ENCODE measurements at places on chromosomes 16 and 17.
A peak's percentile ranks its signal among the peaks of the same experiment; 100 is the strongest.

DNA sequence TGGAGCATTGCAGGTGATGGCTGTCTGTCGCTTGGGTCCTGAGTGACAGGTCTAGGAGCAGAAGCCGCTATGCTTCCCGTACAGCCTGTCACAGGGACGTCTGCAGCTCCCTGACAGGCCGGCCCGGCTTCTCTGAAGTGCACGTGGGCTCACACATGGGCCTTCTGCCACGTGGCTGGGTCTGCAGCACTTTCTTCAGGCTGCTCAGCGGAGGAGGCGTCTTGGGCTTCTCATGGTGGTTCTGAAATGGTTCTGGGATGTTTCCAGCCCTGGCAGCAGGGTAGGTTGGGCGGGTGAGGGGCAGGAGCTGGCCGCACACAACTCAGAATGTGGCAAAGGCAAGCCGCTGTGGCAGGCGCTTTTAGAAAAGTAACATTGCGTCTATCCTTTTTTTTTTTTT is 80.3 kb upstream of the ZNF750 start:
- DNase-seq: no peak

DNA sequence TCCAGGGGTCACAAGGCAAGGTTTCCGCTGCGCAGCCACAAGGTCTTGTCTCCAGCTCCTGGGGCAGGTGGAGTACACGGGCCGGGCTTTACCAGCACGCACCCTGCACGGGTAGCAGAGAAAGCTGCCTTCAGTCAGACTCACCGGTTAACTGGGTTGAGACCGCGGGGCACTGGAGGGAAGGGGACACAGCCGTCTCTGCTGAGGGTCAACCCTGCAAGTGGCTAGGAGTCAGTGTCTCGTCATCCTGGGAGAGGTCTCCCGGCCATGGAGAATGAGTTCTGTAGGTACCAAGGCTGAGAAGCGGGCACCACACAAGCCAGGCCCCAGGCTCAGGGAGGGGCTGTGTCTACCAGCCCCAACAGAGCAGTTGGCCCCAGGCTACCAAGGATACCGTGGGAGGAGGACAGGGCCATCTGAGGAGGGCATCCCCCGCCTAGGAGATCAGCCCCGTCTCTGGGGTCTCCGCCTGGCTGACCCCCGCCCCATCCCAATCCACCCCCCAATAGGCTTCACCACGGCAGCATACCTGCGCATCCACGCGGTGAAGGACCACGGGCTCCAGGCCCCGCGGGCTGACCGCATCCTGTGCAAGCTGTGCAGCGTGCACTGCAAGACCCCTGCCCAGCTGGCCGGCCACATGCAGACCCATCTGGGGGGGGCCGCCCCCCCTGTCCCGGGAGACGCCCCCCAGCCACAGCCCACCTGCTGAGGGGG is 2.8 kb upstream of the PRRT2 start:
- peak; percentile 34 for DNase-seq

GRCh38 chr17:39173526-39174274 is 7.7 kb upstream of the ARL5C start:
- DNase-seq: no peak

GRCh38 chr17:44283344-44284023 is 15.5 kb upstream of the SLC4A1 start:
- no peak for DNase-seq

GRCh38 chr16:84687715-84688114 is 12.1 kb upstream of the USP10 start:
- no peak for DNase-seq

- DNase-seq: no peak
These were observed 4.9 kb downstream of the SDK2 start for GRCh38 chr17:73639322-73639721.

DNA sequence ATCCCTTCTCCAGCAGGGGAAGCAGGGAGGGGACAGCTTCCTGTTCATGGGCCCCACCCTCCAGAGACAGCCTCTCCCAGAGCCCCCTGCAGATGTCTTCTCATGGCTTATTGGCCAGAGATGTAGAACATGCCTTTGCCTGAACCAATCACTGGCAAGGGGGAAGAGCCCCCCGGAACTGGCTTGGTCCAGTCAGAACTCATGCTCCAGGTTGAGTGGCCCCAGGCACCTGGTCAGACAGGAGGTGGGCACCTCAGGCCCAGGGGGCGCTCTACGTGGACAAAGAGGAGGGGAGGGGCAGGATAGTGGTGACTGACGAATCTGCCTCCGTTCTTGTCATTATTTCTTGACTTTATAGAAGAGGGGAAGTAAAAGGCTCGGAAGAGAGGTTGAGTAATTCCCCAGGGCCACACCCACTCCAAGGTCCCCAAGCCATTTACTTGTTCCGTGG is 23.6 kb downstream of the RAB11FIP4 start:
- no peak for DNase-seq

DNA sequence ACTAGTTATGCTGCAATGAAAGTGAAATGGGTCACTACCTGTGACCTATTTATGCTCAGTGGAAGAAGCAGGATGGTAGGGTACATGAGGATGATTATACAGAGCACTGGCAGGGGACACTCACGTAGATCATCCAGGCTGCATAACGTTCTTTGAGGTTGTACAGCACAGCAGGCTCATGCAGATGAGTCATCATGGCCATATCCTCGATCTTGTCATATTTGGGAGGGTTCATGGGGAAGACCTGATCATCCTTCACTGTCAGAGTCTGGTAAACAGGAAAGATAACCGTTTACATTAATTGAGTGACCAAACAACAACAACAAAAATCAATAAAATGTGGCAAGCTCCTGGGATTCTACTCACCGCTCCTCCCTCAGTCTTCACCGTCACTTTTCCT is 2.1 kb downstream of the MYH2 start:
- DNase-seq: no peak

DNA sequence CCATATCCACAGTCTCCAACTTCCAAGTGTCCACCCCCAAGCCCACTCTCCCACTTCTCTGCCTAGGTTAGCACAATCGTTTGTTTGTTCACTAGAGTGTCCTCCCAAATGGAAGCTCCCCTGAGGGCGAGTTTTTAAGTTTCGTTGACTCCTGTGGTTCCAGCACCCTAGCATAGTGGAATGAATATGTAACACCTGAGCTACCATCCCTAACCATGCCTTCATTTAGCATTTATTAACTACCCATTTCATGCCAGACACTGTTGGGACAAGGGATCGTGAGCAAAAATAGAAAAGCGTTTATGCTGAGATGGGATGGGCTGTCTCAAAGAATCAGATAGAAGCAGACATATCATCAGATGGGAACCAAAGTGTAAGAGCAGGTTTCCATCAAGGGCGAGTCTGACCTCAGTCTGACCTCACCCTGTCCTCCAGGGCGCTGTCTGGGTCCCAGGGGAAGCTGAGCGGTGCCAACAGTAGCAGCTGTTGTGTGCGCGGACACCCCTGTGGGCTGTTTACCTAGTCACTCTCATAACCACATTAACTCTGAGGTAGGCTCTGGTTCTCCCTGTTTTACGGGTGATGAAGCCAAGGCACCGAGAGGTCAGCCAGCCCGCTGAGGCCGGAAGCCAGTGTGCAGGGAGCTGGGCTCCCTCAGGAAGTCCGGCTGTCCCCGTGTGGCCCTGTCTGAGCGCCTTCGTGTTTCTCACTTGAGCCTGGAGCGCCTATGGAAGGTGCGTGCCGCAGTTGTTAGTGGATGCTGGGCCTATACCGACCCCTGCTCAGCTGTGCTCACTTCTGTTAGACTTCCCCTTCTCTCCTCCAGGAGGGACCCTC is 6.2 kb downstream of the CNP start:
- peak; percentile 54 for DNase-seq

GRCh38 chr17:4333041-4333440 is 33.4 kb downstream of the UBE2G1 start:
- no peak for DNase-seq

GRCh38 chr17:6867849-6868248 is 36.3 kb upstream of the TEKT1 start:
- no peak for DNase-seq

GRCh38 chr17:69874175-69874670 is 200.8 kb upstream of the KCNJ16 start:
- no peak for DNase-seq

GRCh38 chr17:6556121-6557039 is at the start of gene PITPNM3:
PITPNM3 (minus strand) TSS chr17:6556555; CDS start chr17:6556406, 149 bp downstream.
- DNase-seq: no peak

GRCh38 chr16:88502371-88502770 is 49.3 kb downstream of the ZFPM1 start:
- no peak for DNase-seq

DNA sequence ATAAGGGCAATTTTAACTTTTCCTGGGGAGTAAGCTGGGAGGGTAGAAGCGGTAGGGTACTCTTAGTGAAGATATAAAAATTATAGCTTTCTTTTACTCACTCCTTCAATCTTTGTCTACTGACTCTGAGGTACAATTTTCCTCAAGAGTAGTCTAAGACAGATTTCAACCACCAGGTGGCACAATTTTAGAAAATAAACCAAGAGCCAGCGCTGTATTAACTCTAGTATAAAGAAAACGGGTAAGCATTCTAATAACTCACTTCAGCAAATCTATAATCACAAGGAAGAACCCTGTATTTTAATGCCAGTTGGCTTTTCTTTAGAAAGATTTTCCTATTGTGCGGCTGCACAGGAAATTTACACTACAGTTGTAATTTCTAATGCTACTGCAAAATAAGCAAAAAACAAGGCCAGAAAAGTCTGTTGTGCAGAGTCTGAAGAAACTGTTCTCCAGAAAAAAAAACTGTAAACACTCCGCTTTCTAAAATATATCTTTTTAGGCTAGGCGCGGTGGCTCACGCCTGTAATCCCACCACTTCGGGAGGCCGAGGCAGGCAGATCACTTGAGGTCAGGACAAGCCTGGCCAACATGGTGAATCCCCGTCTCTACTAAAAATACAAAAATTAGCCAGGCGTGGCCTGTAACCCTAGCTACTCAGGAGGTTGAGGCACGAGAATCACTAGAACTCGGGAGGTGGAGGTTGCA is 1.9 kb downstream of the CMC2 start:
- no peak for DNase-seq

DNA sequence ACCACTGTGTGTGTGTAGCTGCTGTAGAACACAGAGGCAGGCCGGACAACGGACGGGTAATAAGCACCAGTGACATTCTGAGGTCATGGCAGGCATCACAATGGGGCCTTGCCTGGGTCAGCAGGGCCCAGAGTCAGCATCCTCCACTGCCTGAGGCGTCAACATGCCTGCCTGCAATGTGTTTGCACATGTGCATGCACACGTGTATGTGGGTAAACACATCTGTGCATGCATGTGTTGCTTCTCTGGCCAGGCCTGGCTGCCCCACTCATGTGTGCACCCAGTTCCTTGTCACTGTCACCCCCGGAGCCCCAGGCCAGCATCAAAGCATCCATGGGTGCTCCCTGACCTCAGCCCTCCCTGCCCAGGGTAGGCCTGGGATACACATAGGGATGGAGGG is 43.3 kb downstream of the LGALS9 start:
- DNase-seq: no peak

- DNase-seq: no peak
These were observed 387.3 kb downstream of the HS3ST3B1 start for GRCh38 chr17:14688134-14688533.

GRCh38 chr17:80501741-80502577 is 25.6 kb upstream of the NPTX1 start:
- DNase-seq: no peak

DNA sequence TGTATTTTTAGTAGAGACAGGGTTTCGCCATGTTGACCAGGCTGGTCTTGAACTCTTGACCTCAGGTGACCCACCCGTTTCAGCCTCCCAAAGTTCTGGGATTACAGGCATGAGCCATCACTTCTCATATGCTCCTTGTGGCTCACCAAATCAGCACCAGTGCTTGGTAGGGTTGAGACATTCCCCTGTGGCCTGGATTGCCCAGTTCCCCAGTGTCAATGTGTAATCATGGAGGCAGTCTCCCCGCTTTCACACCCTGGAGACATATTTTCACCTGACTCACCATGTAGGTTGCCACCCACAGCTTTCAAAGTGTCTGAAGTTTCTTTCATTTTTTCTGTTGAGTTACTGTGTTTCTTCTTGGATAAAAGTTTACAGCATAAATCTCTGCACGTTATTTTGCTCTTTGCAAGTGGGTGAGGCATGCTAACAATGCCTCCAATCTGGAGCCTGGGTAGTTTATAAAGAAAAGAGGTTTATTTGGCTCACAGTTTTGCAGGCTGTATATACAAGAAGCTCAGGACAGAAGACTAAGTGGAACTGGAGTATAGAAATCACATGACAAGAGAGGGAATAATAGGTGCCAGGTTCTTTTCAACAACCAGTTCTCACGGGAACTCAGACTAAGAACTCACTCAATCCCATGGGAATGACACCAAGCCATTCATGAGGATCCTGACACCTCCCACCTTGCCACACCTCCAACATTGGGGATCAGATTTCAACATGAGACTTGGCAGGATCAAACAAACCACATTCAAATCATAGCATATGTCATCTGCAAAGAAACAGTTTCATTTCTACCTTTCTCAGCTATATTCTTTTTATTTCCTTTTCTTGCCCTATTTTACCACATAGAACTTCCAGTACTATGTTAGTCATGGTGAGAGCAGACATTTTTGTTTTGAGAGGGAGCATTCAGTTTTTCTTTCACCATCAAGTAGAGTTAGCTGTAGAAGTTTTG is 113.2 kb downstream of the PHKB start:
- DNase-seq: no peak

- no peak for DNase-seq
These were observed 61.1 kb downstream of the IL21R start for GRCh38 chr16:27462846-27463682.

DNA sequence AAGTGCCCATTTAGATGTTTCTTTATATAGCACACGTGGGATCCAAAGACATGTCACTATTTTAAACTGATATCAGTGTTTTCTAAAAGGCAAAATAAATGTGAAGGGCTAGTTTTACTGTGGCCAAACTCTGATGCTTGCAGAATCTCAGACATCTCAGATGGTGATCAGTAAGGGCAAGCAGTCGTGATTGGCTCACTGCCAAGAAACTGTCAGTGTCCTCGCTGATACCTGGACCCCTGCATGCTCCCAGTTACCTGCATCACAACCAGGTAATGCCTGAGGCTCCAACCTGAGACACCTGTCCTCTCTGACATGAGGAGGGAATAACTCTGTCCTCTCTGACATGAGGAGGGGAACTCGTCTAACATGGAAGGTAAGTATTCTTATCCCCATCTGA is 114.0 kb downstream of the SPECC1 start:
- no peak for DNase-seq
